Stimulated activated CD4-positive, alpha-beta T cell treated with anti-CD3 and anti-CD28 coated beads, Interleukin-1b, Interleukin-23, amount 100 ng/mL, for 48 hours (primary cell): ENCODE measurements at places on chromosomes 2 and 18.

GRCh38 chr2:23590241-23590869 is 205.4 kb downstream of the KLHL29 start:
- no peak for DNase-seq

DNA sequence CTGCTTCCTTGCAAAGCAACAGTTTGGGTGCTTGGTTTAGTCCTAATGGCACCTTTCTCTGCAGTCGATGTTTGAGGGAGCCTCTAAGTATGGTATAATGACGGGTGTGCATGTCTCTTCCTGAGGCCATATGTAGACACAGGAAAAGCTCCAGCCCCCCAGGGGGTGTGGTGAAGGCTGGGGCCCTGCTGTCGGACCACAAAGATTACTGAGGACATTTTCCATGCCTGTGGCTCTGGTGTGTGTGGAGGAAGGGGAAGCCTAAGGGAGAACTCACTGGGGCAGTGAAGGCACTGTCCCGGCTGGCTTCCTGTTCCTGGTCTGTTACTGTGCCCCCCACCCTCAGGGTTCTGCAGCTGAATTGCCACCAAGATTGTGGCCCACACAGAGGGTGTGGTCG is 187.1 kb downstream of the FHOD3 start:
- no peak for DNase-seq

GRCh38 chr2:145591109-145591809 is 1071.3 kb upstream of the ZEB2 start:
- DNase-seq: no peak

DNA sequence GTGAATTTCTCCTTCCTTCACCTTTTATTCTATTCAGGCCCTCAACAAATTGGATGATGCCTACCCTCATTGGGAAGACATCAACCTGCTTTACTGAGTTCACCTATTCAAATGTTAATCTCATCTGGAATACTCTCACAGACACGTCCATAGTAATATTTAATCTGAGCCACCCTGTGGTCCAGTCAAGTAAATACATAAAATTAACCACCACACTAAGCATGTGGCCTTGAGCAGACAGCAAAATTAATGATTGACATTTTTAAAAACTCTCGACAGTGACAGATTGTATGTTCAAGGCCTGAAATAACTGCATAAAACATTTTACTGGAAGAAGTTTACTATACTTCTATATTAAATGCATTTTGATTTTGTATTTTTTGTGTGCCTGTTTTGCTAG is 540.6 kb upstream of the GCFC2 start:
- no peak for DNase-seq

DNA sequence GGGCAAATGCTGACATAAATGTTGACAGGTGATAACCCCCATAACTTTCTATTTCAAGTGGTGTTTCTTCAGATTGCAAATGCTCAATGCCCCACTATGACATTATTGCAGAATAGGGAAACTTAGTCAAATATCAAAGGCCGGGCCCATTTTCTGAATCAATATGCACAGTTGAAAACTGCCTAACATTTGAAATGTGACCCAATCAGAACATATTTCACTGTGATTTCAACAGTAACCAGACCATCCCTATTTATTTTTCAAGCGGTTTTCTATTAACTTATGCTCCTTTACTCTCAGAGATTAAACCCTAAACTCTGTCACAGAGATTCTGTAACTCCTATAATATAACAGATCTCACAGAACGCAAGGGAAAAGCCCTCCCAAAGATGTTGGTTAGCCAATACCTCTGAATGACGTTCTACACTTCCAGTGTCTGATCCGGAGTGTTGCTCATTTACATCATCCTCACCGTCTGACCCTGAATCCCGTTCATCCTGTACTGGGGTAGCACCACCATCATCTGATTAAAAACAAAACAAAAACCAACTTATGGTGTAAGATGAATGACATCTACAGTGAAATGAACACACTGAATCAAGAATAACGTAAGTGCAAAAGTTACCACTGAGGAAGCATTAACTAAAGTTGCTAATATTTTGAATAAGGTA is 2.9 kb downstream of the IWS1 start:
- DNase-seq: no peak

GRCh38 chr2:26461601-26462023 is 16.3 kb downstream of the OTOF start:
- DNase-seq: no peak

- no peak for DNase-seq
Observed at GRCh38 chr2:42123426-42123825, 45.7 kb upstream of the EML4 start.

DNA sequence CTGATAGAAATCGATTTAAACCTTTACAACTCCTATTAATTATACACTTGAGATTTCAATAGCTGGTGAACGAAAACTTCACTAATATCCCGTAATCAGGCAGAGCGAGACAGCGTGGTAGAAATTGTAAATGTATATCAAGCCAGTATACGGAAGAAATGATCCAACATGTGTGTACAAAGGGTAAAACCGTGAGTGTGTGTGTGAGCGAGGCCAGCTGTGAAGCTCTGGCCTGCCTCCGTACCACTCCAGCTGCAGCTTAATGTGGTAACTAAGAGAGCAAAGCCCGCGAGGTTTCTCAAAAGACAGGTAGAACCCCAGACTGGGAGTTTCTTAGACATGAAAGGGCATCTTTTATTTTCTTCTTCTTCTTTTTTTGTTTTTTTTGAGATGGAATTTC is 52.3 kb upstream of the ZNF516 start:
- DNase-seq: no peak

- no peak for DNase-seq
Observed at GRCh38 chr2:173866874-173867618, 98.1 kb downstream of the SP3 start.

DNA sequence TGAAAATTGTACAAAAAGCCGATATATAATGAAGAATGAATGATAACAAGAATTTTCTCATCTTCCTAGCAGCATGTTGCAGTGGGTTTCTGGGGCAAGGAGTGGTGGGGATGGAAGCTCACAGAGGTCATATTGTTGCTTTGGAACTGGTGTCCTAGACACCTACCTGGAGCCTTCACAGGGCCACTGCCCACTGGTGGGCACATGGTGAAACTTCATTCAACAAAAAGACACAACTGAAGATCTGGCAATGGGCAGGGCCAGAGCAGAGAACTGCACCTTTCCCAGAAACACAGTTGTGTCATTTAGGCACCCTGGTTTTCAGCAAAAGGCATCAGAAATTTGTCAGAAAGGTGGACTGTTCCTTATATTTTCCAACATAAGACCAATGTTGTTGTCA is 115.3 kb downstream of the FHOD3 start:
- DNase-seq: no peak

GRCh38 chr18:25560369-25560768 is 208.4 kb upstream of the ZNF521 start:
- DNase-seq: no peak

DNA sequence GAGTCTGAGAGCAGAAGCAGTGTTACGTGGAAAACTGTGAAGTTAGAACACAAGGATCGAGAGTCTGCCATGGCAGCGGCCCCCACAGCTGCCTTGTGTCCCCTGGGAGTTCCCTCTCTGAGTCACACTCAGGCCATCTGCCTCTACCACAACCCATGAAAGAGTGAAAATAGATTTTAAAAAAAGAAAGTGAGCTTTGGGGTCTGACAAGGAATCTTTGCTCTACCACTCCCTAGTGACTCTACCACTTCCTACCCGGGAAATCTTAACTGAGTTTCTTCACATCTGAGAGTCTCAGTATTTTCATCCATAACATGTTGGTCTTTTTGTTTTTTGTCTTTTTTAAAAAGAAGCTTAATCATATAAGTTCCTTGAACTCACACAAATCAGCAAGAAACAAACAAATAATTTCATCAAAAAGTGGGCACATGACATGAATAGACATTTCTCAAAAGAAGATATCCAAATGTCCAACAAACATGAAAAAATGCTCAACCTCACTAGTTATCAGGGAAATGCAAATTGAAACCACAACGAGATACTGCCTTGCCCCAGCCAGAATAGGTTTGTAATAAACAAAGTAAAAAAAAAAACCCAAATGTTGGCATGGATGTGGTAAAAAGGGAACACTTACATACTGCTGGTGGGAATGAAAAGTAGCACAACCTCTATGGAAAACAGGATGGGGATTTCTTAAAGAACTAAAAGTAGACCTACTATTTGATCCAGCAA is 2.4 kb upstream of the MSGN1 start:
- DNase-seq: no peak

- no peak for DNase-seq
Observed at GRCh38 chr2:156077041-156077742, 255.3 kb downstream of the NR4A2 start.

DNA sequence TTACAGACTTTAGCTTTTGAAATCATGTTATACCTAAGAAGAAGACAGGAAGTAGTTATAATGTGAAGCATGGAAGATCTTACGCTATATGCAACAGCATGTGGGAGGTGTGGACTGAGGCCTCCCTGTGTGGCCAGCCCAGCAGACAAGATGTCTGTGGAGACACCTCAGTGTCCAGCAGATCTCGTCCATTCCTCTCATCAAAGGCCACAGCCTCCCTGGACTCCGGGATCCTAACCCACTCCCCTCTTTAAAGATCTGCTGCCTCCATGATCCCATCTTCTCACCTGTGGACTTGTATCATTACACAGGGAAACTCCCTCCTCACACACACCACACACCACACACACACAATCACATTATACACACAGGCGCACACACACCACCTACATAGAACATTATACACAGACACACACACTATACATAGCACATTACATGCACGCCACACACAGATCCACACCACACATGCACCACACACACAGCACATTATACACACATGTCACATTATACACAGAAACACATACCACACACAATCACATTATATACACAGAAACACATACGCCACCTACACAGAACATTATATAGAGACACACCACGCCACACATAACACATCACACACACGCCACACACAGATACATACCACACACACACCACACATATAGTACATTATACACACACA is 89.5 kb downstream of the PXDN start:
- no peak for DNase-seq

GRCh38 chr2:127763776-127764175 is 47.2 kb downstream of the WDR33 start:
- DNase-seq: no peak

GRCh38 chr2:1069847-1070246 is 119.2 kb downstream of the SNTG2 start:
- DNase-seq: no peak

DNA sequence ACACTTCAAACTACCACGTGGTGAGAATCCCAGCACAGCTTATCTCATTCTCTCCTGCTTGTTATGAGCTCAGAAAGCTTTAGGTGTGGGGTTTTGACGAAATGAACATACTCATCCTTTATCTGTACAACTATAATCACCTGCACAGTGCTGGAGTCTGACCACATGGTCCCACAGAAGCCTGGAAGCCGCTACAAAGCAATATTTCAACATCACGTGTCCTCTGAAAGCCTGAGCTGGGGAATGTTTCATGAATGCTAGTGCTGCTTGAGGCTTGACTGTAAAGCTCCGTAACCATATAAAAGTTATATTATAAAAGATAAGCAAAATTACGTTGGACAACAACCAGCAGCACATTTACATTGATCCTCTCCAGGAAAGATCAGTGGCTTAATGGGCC is 43.9 kb downstream of the PIEZO2 start:
- DNase-seq: no peak

GRCh38 chr2:185771396-185771795 is 32.8 kb downstream of the FSIP2 start:
- DNase-seq: no peak

DNA sequence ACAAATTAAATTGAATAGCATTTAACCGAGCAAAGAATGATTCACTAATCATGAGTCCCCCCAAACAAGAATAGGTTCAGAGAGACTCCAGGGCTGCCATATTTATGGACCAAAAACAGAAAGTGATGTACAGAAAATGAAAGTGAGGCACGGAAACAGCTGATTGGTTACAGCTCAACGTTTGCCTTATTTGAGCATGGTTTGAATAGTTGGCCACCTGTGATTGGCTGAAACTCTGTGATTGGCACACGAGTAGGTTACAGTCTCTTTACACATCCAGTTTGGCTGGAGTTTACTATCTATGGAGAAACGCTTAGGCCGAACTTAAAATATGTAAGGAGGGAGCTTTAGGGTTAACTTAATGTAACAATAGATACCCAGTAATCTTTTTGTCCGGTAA is 27.0 kb upstream of the DPYSL5 start:
- DNase-seq: no peak

DNA sequence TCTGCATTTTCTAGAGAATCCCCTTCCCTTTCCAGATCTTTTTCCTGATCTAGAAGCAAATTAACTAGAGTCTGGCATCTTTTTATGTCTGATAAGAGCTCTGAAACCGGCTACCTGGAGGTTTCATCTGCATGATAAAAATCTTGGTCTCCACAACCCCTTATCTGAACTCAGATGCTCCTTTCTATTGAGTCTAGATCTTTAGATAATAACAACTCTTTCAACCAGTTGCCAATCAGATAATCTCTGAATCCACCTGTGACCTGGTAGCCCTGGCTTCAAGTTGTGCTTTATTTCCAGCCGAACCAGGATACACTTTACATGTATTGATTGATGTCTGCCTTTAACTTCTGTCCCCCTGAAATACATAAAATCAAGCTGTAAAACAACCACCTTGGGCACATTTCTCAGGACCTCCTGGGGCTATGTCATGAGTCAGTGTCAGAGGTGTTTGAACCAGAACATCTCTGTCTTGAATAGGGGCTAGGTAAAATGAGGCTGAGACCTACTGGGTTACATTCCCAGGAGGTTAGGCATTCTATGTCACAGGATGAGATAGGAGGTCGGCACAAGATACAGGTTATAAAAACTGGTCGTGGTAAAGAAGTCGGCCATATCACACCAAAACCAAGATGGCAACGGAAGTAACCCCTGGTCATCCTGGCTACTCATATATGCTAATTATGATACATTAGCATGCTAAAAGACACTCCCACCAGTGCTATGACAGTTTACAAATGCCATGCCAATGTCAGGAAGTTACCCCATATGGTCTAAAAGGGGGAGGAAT is 20.8 kb downstream of the RALBP1 start:
- DNase-seq: no peak

- DNase-seq: no peak
Observed at GRCh38 chr2:198638577-198638976, 819.2 kb downstream of the SATB2 start.

DNA sequence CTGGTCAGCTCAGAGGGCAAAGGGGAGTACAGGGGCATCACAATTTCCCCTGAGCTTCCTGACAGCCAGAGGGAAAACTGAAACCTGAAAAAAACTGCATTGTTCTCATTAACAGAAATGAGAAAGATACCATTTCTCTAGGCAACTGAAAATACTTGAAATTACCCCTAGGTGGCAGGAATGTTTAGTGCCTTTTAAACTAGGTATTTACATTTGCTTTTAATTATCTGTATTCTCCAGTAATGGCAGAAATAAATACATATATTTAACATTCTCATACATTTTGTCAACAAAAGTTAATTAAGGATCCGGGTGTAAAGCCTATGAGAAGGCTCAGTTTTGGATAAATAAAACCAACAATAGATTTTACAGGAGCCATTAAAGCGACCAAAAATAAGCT is 34.5 kb downstream of the RPL31 start:
- DNase-seq: no peak

GRCh38 chr2:149924028-149924427 is 336.5 kb upstream of the MMADHC start:
- no peak for DNase-seq
